Nucleus accumbens (tissue), 56 donors: ENCODE measurements at places on chromosomes 6 and 20.

GRCh38 chr20:36071848-36072247 lies 82.7 kb upstream of the EPB41L1 start:
- no peak for DNase-seq

DNA sequence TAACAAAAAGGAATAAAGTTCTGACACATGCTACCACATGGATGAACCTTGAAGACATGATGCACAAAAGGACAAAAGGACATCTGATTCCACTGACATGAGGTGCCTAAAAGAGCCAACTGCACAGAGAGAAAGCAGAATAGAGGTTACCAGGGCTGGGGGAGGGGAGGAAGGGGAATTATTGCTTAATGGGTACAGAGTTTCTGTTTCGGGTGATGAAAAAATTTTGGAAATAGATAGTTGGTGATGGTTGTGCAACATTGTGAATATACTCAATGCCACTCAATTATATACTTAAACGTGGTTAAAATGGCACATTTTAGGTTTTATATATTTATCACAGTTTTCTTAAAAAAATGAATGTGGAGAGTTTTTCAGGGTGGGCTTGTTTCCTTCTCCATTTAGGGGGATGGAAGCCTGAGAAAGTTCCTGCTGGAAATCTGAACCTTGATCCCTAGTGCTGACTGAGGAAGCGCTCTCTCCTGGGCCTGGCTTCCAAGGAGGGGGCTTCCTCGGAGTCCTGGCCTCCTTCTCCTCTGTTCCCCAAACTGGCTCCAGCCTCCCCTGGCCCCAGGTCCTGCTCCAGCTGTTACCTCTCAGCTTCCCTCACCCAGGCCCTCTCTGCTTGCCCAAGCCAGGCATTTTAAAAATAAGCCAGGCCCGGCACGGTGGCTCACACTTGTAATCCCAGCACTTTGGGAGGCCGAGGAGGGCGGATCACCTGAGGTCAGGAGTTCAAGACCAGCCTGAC lies 79.2 kb downstream of the NOL4L start:
- no peak for DNase-seq

DNA sequence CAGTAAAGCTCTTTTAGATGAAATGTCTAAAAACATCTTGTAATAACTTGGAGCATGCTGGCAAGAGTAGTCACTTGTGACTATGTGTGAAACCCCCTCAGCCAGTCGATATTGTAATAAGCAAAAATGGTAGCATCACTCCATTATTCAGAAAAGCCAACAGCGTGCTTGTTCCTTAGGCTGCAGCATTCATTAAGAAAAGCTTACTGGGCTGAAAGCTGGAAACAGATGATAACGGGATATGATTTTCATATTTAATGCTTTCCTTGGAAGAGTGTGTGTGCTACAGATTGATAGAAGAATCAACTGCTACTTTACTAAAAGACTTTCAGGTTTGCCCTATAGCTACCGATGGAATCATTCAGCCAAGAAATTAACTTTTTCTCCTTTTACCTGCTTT lies 20.3 kb downstream of the KIZ start:
- DNase-seq = no peak

GRCh38 chr20:10659651-10660601 lies 13.9 kb downstream of the JAG1 start:
- DNase-seq = no peak

- no peak for DNase-seq
Observed at GRCh38 chr6:104711371-104711770, 148.3 kb downstream of the HACE1 start.

DNA sequence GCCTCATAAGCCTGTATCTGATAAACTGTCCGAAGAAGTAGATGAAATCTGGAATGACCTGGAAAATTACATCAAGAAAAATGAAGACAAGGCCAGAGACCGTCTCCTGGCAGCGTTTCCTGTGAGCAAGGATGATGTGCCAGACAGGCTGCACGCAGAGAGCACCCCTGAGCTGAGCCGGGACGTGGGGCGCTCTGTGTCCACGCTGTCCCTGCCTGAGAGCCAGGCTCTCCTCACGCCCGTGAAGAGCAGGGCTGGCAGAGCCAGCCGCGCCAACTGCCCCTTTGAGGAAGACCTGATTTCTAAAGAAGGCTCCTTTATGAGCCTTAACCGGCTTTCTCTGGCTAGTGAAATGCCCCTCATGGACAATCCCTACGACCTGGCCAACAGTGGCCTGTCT lies 33.9 kb upstream of the MTHFD1L start:
- no peak for DNase-seq

DNA sequence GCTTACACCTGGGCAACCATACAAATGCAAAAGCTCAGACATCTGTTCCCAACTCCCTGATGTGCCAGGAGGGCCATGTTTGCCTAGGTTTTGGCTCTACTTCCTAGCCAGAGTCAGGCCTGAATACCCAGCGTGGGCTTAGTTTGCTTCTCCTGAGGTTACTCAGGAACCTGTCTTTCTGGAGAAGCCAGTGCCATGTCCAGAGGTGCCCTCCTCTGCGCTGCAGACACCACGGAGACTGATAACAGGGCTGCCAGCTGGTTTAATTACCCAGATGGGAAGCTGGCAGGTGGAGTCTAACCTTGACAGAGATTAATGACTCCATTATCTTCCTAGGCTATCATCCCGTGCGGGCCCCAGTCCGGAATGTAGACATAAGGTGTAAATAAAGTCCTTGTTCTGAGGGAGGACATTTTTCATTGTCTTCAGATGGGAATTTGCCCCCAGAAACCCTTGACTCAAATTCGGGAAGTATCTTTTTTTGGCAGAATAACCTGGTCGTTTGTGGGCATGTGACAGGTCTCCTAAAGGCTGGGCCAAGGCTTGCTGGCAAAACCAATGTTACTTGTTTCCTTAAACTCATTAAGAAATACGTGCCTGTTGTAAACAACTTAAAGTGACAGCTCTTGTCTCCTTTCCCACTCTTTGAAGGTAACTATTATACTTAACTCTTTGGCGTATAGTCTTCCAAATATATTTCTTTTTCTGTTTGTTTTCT lies 29.2 kb upstream of the ZNFX1 start:
- no peak for DNase-seq
